ENCODE measurements at places on chromosomes 1 and 21.

DNA sequence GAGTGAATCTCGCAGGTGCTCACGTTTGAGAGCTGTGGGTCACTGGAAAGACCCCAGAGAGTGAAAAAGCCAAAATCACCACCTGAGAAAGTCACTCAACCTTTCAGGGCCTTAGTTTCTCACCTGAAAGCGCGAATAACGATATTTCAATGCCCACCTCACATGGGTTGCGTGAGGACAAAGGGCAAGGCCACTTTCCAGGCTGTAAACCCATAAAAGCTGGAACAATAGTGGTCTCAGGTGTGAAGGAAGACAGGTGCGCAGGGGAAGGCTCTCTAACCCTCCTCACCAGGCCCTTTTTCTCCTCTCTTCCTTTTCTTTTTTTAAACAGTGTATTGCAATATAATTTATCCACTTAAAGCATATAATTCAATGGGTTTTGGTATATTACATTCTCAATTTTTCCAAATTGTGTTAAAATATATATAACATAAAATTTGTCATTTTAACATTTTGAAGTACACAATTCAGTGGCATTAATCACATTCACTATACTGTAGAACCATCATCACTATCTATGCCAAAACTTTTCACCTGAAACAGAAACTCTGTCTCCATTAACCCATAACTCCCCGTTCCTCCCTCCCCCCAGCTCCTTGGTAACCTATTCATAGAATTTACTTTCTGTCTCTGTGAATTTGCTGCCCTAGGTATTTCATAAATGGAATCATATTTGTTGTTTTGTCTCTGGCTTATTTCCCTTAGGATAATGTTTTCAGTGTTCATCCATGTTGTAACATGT is 118.4 kb upstream of the TNR start:
- no peak for DNase-seq

DNA sequence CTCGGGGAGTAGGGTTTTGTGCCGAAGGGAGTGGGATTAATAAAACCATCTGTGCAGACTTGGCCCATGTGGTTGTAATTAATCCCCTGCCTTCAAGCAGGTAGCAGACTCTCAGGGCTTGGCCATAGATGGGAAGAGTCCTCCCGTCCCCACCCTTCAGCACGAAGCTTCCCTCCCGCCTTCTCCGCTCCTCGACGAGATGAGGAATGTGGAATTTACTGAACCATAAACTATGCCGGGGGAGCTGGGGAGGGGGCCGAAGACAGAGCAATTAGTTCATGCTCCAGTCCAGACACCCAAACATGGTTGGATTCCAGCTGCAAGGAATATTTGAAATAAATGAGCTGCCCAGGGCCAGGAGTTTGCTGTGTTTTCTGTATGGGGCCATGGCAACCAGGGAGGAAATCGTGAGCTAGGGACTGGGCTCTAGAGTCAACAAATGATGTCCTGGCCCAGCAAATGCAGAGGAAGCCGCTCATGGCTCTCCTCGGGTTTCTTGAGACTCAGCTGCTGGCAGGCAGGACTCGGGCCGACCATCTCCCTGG is 78.8 kb downstream of the SPSB1 start:
- DNase-seq, result peak; percentile 94

DNA sequence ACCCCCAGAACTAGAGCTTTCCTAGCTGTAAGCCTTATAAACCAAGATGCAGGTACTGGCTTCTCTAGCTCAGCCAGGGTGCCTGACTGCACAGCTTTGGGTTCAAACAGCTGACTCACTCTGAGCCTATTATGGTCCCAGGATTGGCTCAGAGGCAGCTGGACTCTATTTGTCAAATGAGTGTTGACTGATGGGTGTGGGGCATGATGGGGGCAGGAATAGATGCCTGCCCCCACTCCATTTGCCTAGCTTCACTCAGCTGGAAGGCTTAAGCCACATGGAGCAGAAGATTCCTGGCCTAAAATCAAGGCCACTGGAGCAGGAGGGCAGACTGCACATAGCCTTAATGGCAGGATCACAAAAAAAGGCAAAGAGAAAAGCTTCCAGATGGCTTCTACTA is 90.5 kb downstream of the PIK3R3 start:
- DNase-seq, result no peak

DNA sequence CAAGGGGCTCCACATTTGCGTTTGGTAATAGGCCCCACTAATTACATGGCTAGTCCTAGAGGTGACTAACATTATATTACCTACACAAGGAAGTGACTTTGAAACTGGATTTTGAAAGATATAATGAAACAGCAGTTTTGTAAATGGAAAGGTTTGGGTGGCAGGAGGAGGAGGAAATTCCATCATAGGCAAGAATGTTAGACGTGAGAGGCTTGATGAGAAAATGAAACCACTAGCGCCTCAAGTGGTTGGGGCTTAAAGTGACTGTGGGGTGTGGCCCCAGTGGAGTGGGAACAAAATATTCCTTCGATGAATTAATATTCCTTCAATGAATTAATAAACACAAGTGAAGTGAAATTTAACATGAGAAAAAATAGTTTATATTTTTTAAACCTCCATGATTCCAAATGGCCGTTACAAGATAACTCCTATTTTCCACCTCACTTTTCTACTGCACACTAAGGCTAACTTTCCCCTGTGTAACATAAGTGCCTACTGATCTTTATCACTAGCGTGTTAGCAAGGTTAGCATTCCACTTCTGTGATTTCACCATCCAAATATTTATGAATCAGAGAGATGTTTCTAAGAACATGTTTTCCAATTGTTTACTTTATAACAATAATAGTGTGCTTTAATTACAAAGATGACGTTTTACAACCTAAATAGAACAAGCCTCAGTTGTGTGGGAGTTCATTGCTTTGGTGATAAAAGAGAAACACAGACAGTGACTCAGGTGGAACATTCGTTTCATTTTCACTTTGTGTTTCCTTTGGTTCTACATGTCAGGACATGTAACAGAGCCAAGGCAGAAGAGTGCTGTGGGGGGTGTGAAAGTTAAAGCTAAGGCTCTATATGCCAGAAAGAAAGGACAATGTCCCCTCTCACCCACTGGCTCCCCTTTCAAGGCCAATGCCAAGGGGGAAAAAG is 12.5 kb upstream of the ATF3 start:
- DNase-seq, result peak; percentile 98

DNA sequence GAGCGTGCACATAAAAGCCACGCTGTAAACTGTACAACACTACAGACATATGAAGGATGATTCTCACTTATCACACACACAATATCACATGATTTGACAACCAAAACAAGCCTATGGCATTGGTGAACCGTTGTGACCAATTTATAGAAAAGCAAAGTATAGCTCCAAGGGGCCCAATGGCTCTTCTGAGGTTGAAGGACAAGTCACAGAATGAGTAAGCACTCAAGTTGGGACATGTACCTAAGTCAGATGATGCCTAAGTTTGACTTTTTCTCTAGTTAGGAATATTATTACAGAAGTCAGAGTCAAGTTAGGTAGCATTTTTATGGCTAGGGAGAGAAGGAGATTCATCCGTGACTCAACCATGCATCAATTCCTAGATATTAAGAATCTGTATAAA is 45.7 kb downstream of the PLPP3 start:
- DNase-seq, result no peak

DNA sequence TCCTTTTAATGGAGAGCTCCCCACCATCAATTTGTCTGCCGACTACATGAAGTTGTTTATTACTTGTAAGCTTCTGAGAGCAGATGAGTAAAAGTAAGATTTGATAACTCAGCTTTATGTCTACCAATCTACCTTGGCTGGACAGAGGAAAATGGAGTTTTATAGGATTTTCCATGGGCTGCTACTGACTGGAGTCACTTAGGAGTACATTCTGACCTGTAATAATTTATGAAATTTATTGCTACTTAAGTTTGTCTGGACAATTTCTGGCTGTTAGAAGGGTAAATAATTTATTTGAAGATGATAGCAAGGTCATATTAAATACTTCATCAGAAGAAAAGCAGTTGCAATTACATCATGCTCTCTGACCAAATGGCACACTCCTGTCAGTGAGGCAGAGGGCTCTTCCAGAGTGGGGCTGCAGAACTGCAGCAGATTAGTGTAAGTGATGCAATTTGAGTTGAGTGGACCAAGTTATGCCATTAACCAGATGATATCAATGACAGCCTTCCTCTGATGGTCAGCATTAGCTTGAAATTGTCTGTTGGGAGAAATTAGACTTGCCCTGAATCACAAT is 736.7 kb upstream of the PTBP2 start:
- DNase-seq, result no peak

All from dermis blood vessel endothelial cell (primary cell).